ENCODE measurements at places on chromosomes 3 and 15. TPM values are rescaled to one million over a fixed set of nuclear protein-coding genes. Genes with fewer than 3 reads are reported as not detected.
A peak's percentile ranks its signal among the peaks of the same experiment; 100 is the strongest.

ADGRG7 gene
- total RNA-seq, result not detected

OIP5 gene
- 10.7 TPM for total RNA-seq

EIF2A gene
- 135 TPM for total RNA-seq

DNA sequence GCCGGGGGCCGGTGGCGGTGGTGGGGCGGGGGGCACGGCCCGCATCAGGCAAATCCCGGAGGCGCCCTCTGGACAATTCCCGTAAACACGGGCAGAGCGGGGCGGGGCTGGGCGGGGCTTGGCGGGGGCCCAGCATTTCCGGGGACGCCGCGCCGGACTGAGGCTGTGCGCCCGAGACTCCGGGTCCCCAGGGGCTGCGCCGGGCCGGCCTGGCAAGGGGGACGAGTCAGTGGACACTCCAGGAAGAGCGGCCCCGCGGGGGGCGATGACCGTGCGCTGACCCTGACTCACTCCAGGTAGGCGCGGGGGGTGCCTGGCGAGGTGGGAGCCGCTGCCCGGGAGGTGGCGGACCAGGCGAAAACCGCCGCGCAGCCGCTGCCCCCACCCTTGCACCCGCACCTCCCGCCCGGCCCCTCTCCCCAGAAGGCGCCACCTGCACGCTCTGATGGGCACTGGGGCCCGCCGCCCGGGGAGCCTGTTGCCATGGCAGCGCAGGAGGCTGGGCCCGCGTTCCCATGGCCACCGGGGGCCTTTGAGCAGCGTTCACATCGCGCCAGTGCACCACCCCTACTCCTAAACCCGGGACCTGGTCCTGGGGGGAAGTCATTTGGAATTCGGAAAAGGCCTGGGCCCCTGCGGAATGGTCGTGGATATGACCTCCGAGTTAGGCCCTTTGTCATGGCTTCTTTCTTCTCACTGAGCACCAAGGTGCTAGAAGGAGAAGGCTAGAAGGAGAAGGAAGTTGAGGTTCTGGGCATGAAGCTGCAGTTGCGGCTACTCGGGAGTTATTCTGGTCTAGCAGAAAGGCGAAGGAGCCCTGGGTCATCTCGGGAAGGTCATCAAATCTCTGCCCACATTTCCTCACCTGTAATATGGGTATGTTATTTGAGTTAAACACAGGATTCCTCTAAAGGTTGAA lies 16.1 kb upstream of the SEMA4B start:
- peak; percentile 58 for DNase-seq

- no peak for DNase-seq
Observed at GRCh38 chr3:196967412-196968232, 1.0 kb downstream of the PIGZ start.

DNA sequence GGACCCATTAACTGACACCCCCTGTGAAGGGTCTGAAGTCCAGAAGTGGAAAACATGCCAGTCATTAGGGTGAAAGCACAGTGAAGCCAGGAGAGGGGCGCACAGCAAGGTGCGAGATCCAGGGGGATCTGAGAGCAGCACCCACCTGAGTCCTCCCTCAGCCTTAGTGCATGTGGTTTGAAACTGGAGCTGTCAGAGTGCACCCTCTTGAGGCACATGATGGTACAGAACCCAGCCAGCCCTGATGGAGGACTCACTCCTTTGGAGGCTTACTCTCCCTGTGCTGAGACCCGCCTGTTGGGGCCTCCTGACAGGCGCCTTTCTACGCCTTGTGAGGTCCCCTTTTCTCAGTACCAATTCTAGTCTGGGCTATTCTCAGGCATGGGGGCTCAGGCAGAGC lies 77.8 kb downstream of the IL20RB start:
- DNase-seq, result peak; percentile 22

DNA sequence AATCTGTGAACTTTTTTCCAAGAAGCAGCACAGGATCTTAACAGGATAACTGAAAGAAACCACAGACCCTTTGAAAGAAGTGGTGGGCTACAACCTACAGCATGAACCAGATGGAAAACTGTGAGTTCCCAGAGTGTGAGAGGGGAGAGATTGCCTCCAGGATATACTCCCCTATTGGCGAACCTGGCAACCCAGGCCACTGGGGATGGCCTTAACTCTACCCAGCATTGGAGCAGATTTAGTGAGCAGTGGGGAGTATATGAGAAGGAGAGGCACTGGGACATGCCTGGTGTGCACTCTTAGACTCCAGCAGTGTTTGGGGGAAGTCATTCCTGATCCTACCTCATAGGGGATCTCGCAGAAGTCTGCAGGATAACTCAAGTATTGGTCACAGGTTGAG lies 201.0 kb upstream of the TP63 start:
- DNase-seq, result no peak

DNA sequence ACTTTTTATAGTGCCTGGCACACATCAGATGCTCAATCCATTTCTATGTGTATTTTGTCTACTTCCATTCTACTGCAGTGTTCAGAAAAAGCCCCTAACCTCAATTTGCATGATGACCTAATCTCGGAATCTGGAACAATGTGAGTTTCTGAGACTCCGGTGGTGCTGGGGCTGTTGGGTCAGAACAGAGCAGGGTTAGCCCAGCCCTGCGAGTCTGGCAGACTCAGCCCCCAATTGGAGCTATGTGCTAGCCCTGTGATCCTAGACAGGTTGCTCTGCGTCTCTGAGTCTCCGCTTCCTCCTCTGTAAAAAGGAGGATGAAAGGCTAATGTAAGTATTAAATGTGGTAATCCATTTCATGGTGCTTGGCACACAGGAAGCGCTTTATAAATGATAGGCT lies 95.0 kb upstream of the ICE2 start:
- peak; percentile 64 for DNase-seq

GRCh38 chr3:190746531-190746930 lies 116.0 kb downstream of the GMNC start:
- no peak for DNase-seq

GRCh38 chr3:29373131-29373680 lies 92.3 kb downstream of the RBMS3 start:
- no peak for DNase-seq

GRCh38 chr3:171168086-171168485 lies 141.6 kb upstream of the SLC2A2 start:
- DNase-seq, result no peak

- no peak for DNase-seq
Observed at GRCh38 chr3:98797905-98798304, 34.8 kb downstream of the ST3GAL6 start.
